DMS79 (cell line): ENCODE measurements at places on chromosomes 12 and 14.

DNA sequence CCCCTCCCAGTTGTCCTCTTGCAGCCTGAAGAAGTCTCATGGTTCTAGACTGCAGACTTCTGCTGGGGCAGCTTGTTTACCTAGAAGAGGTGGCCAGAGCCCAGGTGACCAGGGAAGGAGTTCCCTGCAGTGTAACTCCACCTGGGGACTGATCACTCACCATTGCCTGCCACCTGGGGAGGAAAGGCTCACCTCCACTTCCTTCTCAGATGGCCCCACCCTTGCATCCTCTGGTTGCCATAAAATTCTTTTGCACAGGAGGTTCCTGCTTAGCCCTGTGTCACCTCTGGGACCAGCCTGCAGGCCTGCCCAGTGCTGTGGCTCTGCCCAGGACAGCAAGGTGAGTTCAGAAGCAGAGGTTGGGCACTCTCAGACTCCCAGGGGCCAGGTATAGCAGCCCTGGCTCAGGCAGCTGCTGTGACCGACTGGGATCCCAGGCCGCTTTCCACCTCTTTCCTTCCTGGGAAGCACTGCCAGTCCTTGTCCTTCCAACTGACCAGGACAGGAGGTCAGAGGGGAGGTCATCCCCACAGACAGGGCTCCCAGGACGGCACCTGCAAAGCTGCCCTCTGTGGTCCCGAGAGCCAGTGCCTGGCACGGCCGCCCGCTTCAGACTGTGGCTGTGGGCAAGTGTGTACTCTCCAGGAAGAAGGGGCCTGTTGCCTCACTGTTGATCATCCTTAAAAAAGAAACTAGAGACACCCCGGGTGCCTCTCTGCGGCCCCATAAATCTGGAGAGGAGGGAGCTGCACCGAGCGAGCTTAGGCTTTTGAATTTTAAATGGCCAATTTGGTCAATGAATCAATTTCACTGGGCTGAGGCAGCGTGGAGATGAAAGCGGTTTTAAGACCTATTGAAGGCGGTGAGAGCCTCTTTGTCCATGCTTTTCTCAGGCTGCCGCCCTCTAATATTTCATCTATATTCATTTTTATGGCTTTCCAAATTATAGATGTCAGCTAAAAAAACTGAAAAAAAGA, 79.5 kb upstream of the C14orf180 start:
- no peak for DNase-seq

DNA sequence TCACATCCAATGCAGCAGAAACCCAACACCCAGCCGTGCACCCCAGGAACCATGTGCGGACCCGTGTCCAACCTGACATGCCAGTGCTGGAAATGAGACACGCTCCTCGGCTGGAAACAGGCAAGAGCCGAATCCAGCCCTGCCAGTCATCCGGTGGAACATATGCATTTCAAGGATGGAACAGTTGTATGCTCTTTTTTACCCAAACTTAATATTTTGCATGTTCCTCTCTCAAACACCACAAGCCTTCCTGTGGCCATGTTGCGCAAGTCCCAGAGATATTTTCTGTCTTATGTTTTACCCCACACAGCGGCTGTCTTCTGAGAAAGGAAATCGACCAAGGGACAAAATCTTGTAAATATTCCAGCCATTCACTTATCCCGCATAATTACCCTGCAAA, 196.9 kb downstream of the BCL11B start:
- no peak for DNase-seq

- peak; percentile 36 for DNase-seq
Observed at GRCh38 chr14:96363751-96364336, 518 bp downstream of the GSKIP start.

GRCh38 chr14:22627506-22628263, 16.5 kb downstream of the OR6J1 start:
- DNase-seq, result no peak

DNA sequence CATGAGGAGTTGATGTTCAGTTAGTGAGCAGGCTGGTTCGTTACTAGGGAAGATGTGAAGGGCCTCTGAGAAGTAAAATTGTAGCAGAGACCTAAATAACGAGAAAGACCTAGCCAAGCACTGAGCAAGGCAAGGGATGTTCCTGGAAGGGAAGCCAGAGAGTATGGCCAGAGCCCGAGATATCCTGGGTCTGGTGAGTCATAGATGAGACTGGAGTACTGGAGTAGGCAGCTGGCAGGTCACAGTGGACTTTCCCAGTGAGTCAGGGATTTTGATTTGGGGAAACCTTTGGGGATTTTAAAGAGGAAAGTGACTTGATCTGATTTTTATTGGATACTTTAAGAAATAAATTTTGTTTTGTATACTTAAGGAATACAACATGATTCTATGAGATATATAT, 369.0 kb downstream of the DIO2 start:
- DNase-seq, result no peak

DNA sequence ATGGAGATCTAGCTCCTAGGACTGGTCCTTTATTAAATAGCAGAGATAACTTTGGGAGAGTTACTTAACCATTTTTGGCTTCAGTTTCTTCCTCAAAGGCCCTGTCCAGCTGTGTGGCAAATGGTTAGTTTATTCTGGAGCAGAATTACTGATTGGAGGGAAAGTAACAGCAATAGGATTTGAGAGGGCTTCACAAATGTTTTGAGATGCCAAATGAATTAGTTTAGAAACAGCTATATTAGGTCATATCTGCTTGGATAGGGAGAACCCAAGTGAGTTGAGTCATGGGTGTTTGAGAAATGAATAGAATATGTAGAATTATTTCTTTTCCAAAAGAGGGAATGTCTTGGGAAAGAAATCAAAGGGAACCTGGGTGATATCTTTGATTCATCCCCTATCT, 17.5 kb downstream of the RASSF3 start:
- DNase-seq, result no peak

- DNase-seq, result peak; percentile 93
Observed at GRCh38 chr14:79418649-79419415, 792.5 kb downstream of the DIO2 start.

DNA sequence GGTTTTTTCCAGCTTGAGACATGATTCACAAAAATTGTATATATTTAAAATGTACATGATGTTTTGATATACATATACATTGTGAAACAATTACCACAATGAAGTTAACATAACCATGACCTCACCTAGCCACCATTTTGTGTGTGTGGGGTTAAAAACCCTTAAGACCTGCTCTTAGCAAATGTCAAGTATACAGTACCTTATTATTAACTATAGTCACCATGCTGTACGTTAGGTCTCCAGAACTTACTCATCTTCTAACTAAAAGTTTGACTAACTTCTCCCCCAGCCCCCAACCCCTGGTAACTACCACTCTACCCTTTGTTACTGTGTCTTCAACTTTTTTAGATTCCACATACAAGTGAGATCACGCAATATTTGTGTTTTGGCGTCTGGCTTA, 52.6 kb downstream of the EIF2S3B start:
- no peak for DNase-seq

- no peak for DNase-seq
Observed at GRCh38 chr14:64928239-64929013, 14.1 kb downstream of the GPX2 start.

DNA sequence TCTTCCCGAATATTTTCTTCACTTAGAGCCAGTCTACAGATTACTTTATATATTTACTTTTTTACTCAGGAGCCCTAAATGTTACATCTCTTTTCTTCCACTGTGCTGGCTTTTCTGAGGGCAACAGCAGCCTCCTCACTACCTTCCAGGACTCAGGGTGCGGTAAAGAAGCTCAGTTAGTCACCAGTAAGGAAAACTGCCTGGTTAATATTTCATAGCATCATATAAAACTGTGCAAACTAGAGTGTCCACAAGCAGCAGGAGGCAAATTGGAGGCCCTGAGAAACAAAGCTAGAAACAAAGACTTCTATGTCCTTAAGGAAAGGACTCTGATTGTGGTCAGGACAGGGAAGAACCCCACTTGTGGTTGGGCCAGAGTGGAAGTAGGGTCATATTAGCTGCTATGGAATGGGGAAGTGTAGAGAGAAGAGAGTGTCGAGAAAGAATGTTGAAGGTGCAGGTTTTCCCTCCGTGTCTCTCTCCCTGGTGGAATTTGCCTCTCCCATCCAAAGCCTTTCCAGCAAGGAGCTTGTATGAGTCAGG, 220.1 kb downstream of the SLC15A4 start:
- DNase-seq, result no peak

- DNase-seq, result no peak
Observed at GRCh38 chr12:7479771-7480170, 23.8 kb downstream of the CD163 start.

DNA sequence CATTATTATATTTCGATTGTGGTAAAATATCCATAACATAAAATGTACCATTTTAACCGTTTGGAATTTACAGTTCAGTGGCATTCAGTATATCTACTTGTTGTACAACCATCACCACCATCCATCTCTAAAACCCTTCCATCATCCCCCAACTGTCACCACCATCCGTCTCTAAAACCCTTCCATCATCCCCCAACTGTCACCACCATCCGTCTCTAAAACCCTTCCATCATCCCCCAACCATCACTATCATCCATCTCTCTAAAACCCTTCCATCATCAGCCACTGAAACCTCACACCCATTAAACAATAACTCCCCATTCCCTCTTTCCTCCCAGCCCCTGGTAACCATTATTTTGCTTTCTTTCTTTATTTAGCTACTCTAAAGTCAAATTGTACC, 144.2 kb upstream of the EEA1 start:
- no peak for DNase-seq

DNA sequence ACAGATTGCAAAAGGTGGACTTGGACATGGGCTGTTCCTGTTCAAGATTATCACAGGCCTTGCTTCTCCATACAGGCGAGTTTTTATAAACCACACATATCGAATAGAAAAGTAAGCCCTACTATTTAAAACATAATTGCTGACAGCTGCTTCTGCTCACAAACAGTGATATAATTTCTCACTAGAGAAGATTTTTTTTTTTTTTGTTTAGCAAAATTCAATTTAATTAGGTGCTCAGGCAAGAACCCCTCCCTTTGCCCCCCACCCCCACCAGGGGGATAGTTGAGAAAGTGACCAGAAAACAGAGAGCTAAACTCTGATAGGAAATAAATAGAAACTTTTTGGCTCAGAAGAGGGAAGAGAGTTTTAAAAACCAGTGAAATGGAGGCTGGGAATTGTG, 132.8 kb upstream of the CRY1 start:
- DNase-seq, result no peak

DNA sequence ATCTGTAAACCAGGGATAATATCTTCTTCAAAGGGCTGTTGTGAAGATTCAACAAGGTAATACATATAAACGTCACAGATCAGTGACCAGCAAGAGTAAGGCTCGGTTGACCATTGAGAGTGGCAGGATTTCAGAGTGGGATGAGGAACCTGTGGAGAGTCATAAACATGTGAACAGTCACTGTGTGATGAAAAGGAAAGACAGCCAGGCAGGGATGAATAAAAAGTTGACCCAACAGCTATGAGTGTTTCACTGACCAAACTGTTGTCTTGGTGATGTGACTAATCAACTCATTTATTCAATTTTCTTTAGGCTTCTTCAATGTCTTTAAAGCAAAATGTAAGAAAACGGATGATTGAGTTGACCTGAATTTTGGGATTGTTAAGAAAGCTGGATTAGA, 8.6 kb upstream of the FRMD6 start:
- no peak for DNase-seq

GRCh38 chr12:121791671-121792551, 1.6 kb downstream of the RHOF start:
- DNase-seq, result no peak

- no peak for DNase-seq
Observed at GRCh38 chr14:96364962-96365361, 1.6 kb downstream of the GSKIP start.

DNA sequence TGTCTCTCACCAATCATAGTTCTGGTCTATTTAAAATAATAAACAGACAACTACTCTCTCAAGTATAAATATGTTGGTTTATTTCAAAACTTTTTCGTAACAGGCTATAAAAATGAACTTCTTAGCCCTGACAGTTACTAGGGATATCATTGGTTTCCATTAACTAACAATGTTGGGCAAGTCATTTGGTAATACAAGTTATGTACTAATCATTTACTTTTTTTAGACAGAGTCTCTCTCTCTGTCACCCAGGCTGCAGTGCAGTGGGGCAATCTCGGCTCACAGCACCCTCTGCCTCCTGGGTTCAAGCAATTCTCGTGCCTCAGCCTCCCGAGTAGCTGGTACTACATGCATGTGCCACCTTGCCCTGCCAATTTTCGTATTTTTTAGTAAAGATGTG, 14.6 kb upstream of the KANSL2 start:
- no peak for DNase-seq

- DNase-seq, result no peak
Observed at GRCh38 chr12:53586745-53587144, 39.4 kb downstream of the ATF7 start.

DNA sequence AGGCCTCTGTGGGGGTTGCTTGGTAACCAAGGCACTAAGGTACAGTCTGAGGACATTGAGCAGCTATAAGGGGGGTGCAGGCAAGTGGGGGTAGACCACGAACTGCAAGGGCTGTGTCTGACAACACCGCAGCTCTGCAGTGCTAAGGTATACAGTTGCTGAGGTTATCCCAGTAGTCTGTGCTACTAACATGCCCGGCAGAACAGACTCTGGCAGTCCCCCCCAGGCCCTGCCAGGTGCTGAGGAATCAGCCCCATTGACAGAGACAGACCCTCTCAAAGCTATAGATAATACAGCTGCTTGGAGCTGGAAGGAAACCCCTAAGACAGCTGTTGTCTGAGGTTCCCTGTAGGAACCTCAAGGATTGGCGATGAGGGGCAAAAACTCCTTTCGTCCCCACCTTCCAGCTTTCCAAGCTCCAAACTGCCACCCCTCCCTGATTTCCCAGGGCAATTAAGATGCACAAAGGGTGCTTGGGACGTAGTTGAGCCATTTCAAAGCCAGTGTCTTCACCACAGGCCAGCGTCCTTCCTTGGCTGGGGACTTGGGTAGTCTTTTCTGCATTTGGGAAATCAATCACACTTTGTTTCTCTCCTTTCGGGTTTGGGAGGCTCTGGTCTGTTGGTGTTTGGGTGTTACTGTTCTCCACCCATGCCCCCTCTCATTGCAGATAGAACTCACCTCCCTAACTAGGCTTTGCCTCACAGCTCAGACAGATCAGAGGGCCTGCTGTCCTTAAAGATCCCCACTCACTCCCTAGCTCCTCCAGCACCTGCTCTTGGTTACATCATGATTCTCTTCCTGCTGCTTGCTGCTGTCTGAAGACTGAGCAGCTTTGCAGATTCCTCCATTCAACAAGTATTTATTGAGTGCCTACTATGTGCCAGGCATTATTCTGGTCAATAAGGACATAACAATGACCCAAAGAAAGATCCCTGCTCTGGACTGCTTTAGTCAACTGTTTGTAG, 2.0 kb upstream of the MYH7 start:
- no peak for DNase-seq

- DNase-seq, result no peak
Observed at GRCh38 chr12:130249376-130249775, 87.1 kb downstream of the FZD10 start.

- no peak for DNase-seq
Observed at GRCh38 chr12:64105026-64105425, 117.1 kb downstream of the KICS2 start.

- DNase-seq, result no peak
Observed at GRCh38 chr14:96151242-96151641, 53.4 kb upstream of the BDKRB2 start.

GRCh38 chr12:30830751-30831150, 76.0 kb upstream of the CAPRIN2 start:
- DNase-seq, result no peak
